ENCODE measurements at places on chromosomes 11 and 22.

DNA sequence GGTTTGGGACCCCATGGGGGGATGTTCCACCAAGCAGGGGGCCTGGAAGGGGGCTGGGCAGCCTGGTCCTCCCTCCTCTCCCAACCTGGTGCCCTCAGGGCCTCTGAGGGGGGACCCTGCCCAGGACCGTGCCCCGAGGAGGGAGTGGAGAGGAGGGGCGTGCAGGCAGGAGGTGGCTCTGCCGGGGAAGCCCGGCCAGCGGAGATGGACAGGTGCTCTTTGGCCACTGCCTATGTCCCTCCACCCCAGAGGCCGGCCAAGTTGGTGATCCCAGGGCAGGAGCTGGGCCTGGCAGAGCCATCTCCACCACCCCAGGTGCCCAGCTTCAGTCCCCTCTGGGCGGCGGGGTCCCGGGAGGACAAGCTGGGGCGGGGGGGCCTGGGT lies 2.4 kb downstream of the MUC2 start:
- no peak for DNase-seq

DNA sequence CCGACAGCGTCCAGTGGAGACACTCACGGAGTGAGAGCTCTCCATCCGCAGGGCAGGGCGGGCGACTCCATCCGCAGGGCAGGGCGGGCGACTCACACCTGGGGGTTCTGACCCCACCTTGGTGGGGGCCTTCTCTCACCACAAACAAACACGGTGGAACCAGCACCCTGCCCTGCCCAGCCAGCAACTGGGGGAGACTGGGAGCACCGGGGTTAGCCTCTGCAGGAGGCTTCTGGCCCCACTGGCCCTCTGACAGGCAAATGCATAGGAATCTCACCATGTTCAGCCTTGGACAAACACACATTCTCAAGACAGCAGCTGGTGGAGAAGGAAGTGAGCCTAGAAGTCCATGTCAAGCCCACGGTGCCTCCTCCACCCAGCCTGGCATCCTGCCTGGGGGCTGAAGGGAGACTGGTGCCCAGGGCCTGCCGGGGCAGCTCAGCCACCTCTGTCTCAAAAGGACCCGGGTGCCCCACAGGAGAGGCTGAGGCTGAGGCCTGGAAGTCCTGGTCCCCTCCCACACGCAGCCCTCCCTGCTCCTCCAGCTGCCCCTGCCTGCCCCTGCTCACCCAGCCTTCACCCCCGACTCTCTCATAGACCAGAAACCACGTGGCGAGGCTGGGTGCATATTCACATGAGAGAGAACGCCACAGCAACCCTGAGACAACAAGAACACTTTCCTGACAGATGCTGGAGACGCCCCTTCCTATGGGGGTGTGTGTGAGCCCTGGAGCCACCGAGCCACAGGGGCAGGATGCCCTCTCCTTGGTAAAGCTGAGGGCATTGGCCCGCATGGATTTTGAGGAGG lies 98.4 kb upstream of the B3GAT1 start:
- no peak for DNase-seq

GRCh38 chr11:63369165-63369970 lies at the start of gene SLC22A9:
Gene SLC22A9 (plus strand): TSS chr11:63369785. CDS start chr11:63370057, 272 bp downstream.
- no peak for DNase-seq

DNA sequence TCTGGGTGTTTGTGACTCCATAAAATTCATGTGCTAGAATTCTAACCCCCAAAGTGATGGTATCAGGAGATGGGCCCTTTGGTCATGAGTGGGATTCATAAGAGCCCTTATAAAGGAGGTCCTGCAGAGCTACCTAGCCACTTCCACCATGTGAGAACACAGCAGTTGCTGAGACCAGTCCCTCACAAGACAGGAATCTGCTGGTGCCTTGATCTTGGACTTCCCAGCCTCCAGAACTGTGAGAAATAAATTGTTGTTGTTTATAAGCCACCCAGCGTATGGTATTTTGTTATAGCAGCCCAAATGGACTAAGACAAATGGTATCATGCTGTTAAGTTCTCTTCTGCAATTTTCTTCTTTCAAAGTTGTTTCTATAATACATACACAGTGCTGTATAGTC lies 1.5 kb upstream of the PLAAT5 start:
- no peak for DNase-seq

GRCh38 chr11:28615542-28615941 lies 507.4 kb downstream of the METTL15 start:
- DNase-seq, result no peak

DNA sequence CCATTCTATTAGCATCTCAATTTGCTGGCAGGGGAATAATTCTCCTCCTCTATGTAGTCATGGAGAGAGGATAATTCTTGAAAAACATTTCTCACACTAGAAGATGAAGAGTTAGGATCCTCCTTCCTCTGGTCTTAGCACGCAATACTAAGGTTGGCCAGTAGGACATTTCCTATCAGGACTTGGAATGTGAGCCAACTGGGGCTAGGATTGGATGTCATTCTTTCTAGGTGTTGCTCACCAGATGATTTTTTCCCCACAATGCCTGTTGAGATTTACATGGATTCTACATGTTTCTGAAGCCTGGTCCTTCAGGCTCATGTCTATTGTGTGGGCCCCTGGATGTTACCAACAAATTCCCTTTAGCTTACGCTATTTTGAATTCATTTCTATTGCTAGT lies 28.0 kb downstream of the SLN start:
- no peak for DNase-seq

GRCh38 chr11:27699926-27700350 lies 317 bp downstream of the BDNF start:
- DNase-seq, result no peak

DNA sequence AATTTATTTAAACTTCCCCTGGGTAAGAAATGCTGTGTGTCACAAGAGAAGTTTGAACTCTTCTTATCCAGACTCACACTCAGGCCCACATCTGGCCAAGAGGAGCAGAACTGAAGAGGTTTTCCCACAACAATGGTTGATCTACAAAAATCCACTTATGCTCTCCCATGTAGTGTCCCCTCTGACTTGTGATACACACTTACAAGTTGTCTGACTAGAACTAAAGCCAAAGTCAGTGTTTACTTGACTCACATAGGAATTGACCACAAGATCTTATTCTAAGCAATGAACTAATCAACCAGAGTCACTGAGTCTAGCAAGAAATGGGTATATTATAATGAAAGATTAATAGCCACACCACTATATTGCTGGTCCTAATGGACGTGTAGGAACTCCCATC lies 133.0 kb downstream of the ATG16L2 start:
- DNase-seq, result no peak

DNA sequence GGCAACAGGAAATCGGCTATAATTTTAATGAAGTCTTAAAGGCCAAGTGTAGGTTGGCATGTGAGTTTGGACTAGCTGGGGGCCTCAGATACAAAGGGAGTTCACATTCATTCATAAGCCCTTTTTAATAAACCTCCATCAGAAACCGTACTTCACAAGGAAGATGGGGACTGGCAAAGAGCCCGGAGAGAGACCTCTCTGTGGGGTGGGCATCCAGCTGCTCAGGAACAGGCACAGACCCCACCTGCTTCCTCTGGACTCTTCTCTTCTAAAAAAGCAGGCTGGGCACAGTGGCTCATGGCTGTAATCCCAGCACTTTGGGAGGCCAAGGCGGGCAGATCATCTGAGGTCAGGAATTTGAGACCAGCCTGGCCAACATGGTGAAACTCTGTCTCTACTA lies 3.9 kb upstream of the ARFGAP3 start:
- no peak for DNase-seq

- DNase-seq, result no peak
Observed at GRCh38 chr11:15027011-15027410, 46.4 kb upstream of the CALCB start.

All from GOT3 (cell line).